ENCODE measurements at places on chromosomes 3 and 15.

DNA sequence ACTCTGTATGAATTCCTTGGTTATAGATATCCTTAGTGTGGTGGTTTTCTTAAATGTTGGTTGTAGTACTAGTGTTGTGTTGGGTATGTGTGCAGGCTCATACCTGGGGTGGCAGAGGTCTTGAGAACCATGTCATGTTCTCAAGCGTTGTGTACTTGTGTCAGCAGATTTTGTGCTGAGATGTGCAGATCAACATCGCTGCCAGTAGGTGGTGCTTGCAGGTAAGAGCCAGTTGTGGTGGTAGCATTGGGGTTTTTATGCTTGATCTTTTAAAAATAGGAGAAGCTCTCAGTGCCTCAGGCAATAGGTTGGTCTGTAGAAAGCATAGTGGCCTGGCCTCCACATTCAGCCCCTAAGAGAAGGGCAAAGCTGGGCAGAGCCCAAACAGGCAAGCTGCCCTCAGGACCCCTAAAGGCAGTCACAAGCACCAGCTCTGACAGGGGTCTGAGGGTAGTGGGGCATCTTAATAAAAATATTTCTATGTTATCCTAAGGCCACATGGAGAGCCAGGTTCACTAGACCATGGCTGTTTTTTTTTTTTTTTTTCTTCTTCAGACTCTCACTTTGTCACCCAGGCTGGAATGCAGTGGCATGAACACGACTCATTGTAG is 164.0 kb downstream of the IL20RB start:
- no peak for ATAC-seq

DNA sequence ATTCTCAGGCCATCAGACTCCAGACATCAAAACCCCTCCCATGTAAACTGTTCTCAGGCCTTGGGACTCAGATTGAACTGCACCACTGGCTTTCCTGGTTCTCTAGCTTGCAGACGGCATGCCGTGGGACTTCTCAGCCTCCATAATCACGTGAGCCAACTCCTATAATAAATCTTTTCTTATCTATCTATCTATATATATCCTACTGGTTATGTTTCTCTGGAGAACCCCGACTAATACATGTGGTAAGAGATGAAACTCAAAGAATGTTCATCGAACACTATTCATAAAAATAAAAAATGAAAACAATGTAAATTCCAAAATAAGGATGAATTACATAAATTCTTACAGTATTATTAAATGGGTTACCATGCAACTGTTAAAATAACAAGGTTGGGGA is 84.5 kb upstream of the NTRK3 start:
- ATAC-seq = no peak

- peak; percentile 89 for ATAC-seq
Measured at GRCh38 chr15:47293466-47294162, 423.7 kb upstream of the SEMA6D start.

DNA sequence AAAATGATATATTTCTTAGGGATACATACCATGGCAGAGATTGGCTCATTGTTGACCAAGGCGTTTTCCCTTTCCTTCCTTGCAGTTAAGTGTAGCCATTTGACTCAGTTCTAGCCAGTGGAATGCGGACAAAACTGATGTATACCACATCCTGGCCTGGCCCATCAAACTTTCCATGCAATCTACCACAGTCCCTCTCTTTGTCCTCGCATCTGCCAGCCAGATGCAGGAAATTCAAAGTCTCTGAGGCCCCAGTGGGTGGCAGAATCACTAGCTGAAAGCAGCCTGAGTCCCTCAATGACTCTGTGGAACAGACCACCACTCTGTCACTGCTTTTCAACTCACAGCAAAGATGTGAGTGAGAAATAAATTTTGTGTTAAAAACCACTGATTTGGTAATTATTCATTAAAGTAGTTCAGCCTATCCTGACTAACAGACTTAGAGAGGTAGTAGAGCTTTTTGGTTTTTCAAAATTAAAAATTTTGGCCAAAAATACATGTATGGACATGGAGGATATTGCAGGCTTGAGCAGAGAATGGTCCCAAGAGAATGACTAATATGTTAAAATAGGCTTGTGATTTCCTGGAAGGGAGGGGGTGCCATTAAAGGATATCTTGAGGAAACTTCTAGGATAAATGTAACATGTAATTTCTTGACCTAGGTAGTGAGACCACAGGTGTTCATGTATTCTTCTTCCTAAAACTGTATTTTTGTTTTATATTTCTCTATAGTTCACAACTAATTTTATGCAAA is 10.9 kb downstream of the LRRFIP2 start:
- ATAC-seq = no peak

DNA sequence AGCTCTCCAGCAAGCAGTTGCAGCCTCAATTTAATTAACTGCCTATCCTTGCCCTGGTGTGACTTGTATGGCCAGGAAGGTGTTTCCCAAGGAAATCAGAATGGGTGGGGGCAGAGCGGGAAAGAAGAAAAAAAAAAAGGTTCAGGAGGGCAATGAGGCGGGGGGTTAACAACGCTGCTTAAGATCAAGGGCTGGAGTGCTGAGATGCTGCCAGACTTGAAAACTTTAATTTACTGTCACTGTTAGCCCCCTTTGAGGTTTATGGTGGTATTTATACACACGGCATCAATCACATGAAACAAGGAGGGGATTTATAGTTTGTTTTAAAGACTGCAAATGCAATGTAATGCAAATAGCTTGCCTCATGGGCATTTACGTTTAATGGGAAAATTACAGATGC is 319.4 kb upstream of the NR2F2 start:
- no peak for ATAC-seq

DNA sequence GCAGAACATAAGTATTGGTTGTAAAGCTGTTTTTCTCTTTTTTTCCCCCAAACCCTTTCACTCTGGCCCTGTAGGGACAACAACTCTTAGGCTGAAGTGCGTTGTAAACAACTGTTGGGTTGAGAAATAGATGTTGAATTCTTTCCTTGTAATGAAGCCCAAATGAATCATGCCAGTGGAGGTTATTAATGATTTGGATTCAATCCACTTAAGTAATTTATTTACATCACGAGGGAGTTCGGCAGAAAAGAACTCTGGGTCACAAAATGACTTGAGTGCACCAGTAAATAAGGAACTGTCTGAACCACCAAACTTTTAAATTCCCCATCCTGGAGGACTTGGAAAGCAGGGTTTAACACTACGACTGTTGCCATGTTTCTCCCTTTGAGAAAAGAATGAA is 218.9 kb downstream of the PDZRN3 start:
- ATAC-seq = peak; percentile 43

DNA sequence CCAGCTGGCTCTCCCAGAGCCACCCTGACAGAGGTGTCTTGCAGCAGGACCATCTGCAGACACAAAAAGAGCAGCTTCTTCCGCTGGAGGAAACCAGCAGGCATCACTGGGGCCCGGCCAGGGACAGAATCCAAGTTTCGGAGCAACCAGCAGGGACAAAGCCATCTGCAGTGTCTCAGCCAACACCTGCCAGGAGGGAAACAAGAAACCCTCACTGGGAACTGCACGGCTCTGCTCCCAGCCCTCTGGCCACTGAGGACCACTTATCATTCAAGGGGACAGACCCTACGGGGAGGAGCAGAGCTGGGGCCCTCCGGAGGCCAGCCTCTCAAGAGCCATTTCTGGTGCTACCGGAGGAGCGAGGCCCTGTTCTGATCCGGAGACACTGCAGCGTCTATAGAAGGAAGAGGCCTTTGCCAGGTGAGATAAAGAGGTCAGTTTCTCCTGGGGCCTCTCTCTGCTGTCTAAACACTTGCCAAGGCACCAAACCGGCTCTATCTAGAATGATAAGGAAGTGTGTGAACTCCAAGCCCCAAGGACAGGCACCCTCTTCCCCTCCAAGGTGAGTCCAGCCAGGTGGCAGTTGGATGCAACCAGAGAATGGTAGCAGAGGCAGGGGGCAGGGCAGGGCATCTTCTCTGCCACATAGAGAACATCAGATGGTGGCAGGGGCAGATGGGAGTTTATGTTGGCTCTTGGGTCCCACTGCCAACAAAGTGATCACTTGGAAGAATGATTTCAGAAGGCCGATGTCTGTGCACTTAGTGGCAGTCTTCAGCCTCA is 89.0 kb downstream of the CHSY1 start:
- peak; percentile 73 for ATAC-seq

DNA sequence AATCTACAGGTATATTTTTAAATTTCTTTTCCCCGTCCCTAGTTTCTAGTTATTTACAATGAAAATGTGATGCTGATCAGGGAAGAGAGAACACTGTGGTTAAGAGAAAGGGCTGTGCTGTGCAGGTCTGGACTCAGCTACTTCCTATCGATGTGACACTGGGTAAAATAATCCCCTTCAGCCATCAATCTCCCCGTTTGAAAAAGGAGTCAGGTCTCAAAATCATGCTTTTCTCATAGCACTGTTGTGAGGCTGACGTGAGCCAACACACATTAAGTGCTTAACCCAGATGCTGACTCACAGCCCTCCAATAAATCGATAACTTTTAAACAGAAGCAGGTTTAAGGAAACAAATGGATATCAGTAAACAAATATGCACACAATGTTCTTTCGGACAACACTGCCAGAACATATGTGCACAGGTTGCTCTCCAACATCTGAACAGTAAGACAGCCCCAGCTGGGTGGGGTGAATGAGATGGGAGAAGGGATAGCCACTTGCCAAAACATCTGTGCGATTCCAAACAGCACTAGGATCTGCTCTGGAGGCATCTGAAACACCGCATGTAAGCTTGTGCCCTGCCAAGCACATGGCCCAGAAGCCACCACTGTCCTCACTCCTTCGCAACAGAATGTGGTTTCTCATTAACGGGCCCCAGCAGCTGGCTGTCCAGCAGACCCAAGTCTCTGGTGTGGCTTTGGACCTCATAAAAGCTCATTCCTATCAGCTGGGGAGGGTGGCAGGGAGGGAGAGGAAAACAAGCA is 143.2 kb upstream of the PRICKLE2 start:
- ATAC-seq = no peak

DNA sequence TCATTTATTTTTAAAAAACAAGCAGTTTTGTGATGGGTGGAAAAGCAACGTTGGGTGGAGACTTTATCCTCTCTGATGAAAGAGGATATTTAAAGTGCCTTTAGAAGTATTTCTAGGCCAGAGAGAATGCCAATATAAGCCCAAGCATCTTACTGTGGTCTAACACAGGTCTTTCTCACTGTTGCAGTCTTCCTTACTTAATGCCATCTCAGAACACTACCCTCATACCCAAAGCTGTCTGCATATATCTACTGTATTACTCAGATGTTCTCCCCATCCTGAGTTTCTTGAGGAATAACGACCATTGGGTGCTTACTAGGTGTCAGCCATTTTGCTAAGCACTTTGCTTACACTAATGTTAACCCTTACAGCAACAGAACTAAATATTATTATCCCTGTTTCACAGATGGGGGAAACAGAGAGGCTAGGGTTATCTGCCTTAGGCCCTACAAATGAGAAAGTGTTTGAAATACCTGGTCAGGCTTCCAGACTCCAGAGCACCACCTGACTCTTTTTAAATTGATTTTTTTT is 29.8 kb upstream of the EBLN2 start:
- no peak for ATAC-seq

Measured in gastroesophageal sphincter (tissue), 4 donors.